ENCODE measurements at places on chromosomes 3 and 15.

DNA sequence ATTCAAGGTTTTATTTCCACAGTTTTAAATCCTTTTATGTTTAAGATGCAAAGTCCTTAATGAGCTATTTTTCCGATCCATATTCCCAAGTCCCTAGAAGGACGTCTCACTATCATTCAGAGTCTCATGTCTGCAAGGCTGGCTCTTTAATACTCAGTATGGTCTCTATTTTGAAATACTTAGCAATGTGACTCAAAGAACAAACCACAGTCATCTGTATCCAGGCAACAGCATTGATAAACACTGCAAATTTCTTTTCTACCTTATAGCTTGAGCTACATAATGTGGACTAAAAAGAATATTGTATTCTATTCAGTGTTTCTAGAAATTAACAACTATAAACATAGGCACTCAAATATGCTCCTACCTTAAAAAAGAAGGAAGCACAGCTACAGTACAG lies 588.3 kb upstream of the NAALADL2 start:
- no peak for DNase-seq

- no peak for DNase-seq
These were observed 474.6 kb upstream of the TPRG1 start for GRCh38 chr3:188697127-188697526.

DNA sequence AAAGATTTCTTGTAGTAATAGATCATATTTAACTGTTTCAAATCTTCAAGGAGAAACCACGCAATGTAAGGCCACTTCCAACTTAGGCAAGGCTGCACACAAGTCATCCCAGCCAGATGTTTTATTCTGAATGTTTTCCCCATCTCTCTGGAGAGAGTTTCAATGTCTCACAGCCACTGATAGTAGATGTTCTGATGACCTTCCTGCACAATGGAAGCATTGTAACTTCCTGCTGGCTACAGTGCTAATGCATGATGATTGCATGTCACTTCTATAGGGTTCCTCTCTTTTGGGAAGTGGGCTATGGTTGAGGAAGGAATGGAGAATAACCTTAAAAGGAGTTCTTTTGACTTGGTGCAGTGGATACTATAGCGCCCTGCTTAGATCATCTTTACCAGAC lies 328.0 kb downstream of the ZNF621 start:
- no peak for DNase-seq

DNA sequence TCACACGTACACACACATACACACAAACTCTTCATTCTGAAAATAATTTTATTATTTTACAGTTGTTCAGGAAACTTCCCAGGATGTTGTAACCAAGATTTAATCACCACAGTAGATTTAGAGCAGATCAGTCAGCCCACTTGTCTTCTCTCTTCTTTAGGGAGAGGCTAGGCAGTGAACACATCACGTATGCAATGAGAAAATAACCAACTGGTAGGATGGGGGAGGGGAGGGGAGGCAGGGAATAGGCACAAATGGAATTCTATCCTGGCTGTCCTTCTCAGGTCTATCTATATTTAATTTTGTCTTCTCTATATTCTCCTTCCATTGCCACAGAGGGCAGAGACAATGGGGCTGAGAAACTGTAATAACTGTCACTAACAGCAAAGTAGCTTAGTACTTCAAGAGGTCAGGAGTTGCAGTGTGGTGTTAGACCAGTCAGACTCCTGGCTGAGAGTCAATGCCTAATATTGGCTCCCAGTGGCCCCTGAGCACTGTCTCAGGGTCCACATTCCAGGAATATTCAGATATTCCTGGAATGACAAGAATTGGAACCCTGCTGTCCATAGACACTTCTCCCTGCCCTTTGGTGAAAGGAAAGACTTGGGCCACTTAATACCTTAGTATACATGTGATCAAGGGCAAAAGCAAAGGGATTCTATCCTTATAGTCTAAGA lies 2.6 kb upstream of the HCLS1 start:
- no peak for DNase-seq

DNA sequence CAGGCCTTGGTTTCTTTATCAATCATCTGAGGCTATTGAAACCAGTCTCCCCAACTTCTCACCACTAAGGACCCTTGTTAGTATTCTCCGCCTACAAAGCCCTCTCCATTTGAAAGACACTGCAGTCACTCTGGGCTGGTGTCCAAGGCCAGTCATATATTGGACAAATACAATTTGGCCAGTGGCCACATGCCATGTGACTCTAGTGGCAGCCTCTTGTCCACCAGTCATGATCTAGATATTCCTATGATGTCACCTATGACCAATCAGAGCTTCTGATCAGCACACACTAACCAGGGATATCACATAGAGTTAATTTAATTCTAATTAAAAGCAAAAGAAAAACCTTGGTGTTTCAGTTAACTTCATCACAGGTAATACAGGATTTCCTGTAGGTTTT lies 68.2 kb downstream of the RAB11A start:
- DNase-seq: no peak

- no peak for DNase-seq
These were observed 4.5 kb downstream of the EOGT start for GRCh38 chr3:69008980-69009379.

DNA sequence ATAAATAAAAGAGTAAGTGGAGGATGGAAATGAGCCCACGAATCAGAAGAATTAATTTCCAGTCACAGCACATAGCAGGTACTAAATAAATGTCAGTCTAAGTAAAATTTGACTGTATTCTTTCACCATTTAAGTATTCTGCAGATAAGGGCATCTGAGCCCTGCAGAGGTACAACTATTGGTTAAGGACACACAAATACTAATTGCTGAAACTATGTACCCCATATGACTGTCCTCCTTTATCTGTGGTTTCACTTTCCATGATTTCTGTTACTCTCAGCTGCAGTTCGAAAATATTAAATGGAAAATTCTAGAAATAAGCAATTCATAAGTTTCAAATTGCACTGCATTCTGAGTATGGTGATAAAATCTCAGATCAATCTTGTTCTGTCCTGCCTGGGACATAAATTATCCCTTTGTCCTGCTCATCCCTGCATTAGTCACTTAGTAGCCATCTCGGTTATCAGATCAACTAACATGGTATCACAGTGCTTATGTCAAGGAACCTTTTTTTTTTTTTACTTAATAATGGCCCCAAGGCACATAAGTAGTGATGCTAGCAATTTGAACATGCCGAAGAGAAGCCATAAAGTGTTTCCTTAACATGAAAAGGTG lies 95.1 kb downstream of the LSAMP start:
- DNase-seq: no peak

DNA sequence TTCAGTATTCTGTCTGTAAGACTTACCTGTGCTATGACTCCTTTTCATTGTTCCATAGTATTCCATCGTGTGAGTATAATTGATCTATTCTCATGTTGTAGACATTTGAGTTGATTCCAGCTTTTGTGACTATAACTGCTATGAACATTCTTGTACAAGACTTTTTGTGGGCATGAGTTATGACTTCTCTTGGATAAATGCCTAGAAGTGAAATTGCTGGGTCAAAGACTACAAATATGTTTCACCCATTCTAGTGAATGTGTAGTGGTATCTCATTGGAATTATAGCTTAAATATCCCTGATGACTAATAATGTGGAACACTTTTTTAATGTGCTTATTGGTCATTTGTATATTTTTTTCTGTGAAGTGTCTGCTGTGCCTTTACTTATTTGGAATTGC lies 27.6 kb upstream of the NPHP3 start:
- no peak for DNase-seq

GRCh38 chr3:169118666-169119370 lies 544.7 kb downstream of the MECOM start:
- DNase-seq: no peak

GRCh38 chr3:38586546-38587520 lies 62.7 kb downstream of the SCN5A start:
- DNase-seq: no peak

GRCh38 chr3:113063126-113063894 lies 72.5 kb downstream of the GTPBP8 start:
- DNase-seq: no peak

- no peak for DNase-seq
These were observed 286.3 kb downstream of the RAP2B start for GRCh38 chr3:153448151-153448829.

- no peak for DNase-seq
These were observed 242.0 kb upstream of the SETMAR start for GRCh38 chr3:4061195-4061594.

DNA sequence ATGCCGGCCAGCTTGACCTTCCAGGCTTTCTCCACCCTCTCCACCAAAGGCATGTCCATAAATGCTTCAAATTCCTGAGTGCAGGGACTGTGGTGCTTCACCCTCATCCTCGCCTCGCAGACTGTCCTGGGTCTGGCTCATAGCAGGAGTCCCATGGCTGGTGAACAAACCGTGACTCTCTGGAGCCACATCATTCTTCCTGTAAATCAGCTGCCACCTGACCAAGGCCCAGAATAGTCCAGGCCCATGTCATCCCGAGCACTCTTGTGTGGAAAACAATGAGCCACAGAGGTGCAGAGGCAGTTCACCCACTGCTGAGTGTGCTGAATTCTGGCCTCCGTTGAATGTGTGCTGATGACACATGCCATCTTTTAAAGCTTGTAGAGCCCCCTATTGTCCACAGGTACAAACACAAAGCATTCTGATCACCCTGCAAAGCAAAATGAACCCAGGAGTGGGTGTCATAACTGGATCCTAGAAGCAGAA lies 68.6 kb downstream of the ABHD5 start:
- DNase-seq: no peak

- DNase-seq: no peak
These were observed 11.0 kb downstream of the TRAT1 start for GRCh38 chr3:108833611-108834010.

DNA sequence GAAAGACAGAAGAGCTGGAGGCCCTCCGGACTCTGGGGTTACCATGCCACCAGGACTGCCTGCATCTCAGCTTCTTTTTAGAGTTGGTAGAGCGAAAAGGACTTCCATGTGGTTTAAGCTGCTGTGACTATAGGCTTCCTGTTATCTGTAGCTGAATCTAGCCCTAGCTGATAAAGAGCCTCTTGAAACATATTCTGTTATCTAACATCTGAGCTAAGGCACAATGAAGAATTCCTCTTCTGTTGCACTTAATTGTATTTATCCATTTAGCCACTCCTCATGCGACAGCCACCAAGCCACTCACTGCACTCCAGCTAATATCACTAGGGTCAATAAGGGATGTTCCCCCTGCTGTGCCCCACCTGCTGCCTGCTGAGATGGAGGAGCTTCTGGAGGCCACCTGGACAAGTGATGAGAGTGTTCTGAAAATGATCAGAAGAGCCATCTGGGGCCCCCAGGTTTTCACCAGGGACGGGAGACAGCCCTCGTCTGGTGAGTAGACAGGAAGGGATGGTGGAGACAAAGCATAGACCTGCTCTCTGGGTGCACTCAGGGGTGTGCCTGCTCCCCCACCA lies 94.6 kb upstream of the PLXNA1 start:
- DNase-seq: no peak

DNA sequence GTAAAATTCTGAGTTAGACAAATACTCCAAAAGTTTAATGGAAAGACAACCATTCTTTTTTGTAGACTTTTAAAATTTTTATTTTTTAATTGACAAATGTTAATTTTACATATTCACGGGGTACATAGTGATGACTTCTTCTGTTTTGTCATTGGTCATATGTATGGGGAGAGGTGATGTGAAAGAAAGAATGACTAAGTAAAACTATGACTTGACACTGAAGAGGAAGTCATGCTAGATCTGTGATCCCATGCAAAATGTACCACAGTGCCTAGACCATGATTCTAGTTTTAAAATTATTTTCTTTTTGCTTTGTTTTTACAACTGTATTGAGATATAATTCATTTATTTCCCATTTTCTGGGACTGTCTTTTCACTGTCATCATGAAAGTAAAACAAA lies 281.6 kb downstream of the MBNL1 start:
- no peak for DNase-seq

- DNase-seq: peak; percentile 4
These were observed 641 bp downstream of the OPA1 start for GRCh38 chr3:193593668-193594030.

- DNase-seq: no peak
These were observed 75.6 kb downstream of the CHAC1 start for GRCh38 chr15:41028853-41029252.

- no peak for DNase-seq
These were observed 44.4 kb downstream of the PCOLCE2 start for GRCh38 chr3:142844339-142844977.

DNA sequence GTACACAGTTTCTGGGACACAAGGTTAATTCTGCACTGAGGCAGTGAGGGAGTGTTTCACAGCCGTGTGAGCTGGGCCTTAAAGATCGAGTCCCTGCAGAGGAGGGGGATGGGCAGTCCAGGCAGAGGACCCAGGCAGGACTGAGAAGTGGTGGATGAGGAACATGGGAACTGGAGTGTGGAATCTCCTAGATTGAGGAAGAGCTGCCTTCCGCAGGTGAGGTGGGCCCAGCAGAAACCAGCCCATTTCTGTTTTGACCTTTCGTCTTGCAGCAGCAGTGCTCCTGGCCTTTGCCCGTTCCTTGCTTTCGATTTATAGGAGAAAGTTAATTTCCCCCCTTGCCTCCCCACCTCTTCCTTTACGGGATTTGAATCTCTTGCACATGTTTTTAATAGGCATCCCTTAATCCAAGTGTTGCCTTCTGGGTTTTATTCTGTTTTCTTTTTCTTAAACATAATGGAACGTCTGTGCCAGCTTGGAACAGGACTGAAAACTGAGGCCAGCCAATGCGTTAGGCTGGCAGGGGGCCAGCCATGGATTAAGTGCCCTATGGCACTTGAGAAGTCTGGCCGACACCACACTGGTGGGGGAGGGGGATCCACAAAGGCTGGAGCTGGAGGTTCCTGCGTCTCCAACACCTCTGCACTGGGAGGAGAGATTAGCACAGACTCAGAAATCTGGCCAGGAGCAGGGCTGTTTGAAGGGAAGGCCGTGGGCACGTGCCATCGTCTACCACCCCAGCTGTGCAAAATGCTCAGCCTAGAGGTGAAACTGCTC lies 78.1 kb downstream of the AAGAB start:
- no peak for DNase-seq

- no peak for DNase-seq
These were observed 284.0 kb upstream of the TBL1XR1 start for GRCh38 chr3:177481329-177481728.

- DNase-seq: no peak
These were observed 8.6 kb upstream of the STX19 start for GRCh38 chr3:94036909-94037507.

DNA sequence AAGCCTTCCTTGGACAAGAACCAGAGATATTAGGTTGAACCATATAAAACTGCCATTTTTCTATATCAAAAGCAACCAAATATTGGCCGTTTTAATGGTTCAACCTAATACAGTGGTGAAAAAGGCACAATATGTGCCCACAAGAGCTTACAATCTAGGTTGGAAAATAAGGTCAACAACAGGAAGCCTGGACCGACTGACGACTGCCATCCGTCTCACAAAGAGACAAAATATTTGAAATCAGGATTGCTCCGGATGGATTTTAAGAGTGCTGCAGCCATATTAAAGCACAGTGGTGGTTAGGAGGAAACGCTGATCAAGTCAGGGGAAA lies 1.4 kb downstream of the AHSG start:
- no peak for DNase-seq

GRCh38 chr15:41899854-41900442 lies 6.1 kb upstream of the SPTBN5 start:
- no peak for DNase-seq
